ENCODE measurements at places on chromosomes 12 and 14. TPM values are rescaled to one million over a fixed set of nuclear protein-coding genes. Genes with fewer than 3 reads are reported as not detected.

The MYF6 gene
- total RNA-seq = not detected

The ASIC1 gene
- total RNA-seq = 3.2 TPM

The STAC3 gene
- 6.2 TPM for total RNA-seq

The ADGRD1 gene
- not detected for total RNA-seq

The PIANP gene
- 1.4 TPM for total RNA-seq

The TOMM20L gene
- not detected for total RNA-seq

The DBX2 gene
- total RNA-seq = not detected

The KRT7 gene
- total RNA-seq = not detected

The SYCP3 gene
- total RNA-seq = 0.35 TPM

The AKAP6 gene
- 4.1 TPM for total RNA-seq

The SAMD15 gene
- not detected for total RNA-seq

The AMN gene
- 10.7 TPM for total RNA-seq

The CISTR gene
- not detected for total RNA-seq

The CCNT1 gene
- 70.6 TPM for total RNA-seq

The BCL11B gene
- total RNA-seq = 145 TPM

The C12orf50 gene
- not detected for total RNA-seq

The C3AR1 gene
- 0.66 TPM for total RNA-seq

The ACSS3 gene
- not detected for total RNA-seq

The ADAMTS20 gene
- total RNA-seq = not detected

The STX2 gene
- 21.5 TPM for total RNA-seq

The MARS1 gene
- 222 TPM for total RNA-seq

The TPH2 gene
- not detected for total RNA-seq

The TDRD9 gene
- total RNA-seq = 0.46 TPM

The ART4 gene
- total RNA-seq = not detected

The REC8 gene
- 68.6 TPM for total RNA-seq
